ENCODE measurements at places on chromosomes 7 and 10.

- DNase-seq: no peak
These were observed 1217.6 kb upstream of the LRRN3 start for GRCh38 chr7:109873296-109873695.

DNA sequence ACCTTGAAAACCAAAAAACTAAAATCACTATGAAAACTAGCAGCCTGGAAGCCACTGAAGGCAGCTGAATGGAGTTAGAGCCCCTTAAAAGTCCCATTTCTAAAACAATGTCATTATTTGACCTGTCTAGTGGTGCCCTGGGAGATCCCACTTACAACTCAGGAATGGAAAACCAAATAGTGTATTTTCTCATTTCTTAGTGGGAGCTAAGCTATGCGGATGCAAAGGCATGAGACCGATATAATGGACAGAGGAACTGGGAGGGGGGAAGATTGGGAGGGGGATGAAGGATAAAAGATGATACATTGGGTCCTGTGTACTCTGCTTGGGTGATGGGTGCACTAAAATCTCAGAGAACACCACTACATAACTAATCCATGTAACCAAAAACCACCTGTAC lies 9.8 kb upstream of the GIMAP2 start:
- no peak for DNase-seq

GRCh38 chr7:106050002-106050745 lies 61.9 kb downstream of the SYPL1 start:
- peak; percentile 42 for DNase-seq

DNA sequence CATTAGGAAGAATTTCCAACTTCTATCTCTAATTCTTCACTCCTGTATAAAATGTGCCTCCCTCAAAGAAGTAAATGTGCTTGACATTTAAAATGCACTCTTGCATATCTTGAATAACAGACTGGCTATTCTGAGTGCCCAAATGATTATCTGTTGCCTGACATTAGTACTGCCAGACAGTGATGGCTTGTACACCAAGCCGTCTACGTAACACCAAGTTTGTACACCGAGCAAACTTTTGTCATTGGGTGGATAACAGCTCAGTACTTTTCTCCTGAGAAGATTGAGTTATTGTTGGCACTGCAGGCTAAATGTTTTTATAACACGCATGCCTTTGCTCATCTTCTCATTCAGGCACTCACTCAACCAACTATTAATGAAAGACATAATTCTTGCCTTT lies 137.2 kb downstream of the DOCK4 start:
- no peak for DNase-seq

DNA sequence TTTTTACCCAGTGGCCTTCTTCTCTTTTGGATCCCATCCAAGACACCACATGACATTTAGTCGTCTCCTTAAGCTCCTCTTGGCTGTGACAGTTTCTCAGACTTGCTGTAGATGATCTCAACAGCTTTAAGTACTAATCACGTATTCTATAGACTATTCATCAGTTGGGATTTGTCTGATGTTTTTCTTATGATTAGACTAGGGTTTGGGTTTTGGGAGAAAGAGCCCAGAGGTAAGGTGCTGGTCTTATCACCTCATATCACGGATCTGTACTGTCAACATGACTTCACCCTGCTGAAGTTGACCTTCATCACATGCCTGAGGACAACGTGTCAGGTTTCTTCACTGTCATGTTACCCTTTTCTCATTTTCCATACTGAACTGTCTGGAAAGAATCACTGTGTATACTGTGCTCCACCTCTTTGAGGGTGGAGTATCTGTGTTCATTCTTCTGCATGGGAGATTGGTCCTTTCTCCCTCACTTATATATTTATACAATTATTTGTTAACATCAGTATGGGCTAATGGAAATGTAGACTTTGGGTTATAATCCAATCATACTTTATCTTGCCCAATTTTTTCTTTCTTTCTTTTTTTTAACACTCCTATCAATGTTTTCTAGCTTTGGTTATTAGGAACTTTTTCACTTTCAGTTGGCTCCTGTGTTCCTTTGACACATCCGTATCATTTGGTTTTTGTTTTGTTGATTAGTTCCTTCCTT lies 6.4 kb upstream of the HKDC1 start:
- DNase-seq: no peak

DNA sequence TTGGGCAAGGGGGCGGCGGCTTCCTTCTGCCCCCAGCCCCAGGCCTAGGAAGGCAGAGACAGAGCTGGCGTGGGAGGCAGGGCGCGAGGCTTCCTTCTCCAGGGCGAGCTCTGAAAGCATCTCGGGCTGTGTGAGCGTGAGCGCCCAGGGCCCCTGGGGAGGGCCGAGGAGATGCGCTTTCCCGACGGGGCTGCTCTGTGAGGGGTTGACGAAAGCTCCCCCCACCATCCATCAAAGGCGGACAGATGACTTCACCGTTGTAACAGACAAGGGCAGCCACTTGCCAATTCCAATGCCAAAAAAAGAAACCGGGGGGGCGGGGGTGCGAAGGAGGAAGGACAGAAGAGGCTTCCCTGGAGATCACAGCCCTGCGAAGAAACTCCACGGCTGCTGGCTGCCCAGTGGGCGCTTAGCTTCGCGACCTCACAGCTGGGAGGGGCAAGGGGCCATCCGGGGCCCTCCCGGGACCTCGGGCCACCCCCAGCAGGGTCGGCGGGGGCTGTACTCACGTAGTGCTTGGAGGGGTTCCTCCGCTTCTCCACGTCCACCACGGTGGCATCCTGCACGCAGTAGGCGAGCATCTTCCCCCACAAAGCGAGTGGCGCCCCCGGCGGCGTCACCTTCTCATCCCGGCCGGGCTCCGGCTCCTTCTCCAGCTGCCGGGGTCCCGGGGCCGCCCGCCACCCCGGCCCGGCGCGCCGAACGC lies 537 bp downstream of the SH3PXD2A start:
- no peak for DNase-seq

DNA sequence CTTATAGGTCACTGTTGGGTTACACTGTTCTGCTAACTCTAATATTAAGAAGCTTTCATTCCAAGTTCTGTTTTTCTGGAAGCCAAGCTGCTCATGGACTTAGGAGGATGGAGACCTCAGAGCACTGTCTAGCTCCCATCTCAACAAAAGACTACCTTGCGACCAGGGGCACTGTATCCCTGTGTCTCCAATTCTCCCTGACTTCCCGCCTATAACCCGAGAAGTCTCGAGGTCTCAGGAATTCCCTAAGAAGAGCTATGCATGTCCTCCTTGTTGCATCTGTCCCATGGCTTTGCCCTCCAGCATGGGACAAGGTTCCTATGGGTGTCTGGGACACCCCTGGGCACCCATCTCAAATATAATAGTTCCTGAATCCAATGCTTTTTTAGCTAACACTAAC lies 31.2 kb downstream of the BTBD16 start:
- DNase-seq: no peak

DNA sequence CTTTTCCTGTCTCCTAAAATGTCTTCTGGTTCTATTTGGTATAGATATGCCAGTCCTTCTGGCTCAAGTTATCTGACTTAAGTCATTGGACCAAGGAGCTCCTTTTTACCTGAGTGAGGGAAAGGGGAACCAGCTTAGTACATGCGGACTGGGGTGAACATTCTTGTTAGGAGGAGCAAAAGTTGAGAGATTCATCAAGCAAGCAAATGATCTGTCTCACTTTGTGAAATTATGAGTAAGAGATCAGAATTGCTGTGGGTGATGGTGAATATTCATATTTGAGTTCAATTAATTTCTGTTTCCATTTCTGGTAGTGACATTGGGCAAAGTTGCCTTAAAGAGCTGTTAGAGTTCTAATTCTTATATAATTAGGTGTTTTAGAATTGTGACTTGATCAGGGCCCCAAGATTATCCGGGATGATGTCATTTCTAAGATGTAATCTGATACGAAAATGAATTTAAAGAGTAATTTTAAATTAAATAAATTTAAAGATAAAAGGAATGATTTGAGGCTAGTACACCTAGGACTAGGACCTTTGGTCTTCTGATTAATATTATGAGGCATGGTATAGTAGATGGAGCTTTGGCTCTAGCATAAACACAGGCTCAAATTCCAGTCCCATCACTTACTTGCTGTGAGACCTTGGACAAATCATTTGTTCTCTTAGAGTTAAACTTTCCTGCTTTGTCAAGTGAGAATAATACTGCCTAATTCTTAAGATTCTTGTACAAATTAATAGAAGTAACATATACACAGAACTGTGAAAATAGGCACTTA lies 60.4 kb upstream of the STRIP2 start:
- no peak for DNase-seq

- DNase-seq: no peak
These were observed 24.4 kb downstream of the RNF133 start for GRCh38 chr7:122674502-122674901.

DNA sequence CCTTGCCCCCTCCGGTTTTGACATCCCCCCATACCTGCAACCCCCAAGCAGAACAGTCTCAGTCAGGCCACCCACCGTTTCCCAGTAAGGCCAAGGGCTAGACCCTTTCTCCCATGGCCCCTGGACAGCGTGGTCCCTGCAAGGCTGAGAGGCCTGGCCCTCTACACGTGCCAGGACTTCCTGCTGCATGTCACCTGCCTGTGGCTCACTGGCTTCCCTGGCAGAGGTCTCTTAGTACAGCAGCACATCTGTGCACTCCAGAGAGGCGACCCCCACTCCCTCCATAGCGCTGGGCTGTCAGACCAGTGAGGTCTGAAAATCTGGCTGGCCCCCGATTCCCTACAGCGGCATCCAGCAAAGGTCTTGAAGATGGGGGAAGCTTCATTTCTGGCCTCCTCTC lies 26.4 kb upstream of the JAKMIP3 start:
- DNase-seq: no peak

- no peak for DNase-seq
These were observed 9.1 kb upstream of the GGCT start for GRCh38 chr7:30513762-30514161.

- DNase-seq: no peak
These were observed 81.3 kb downstream of the PRKCQ start for GRCh38 chr10:6498771-6499170.

- DNase-seq: no peak
These were observed 136.1 kb upstream of the TARP start for GRCh38 chr7:38409531-38409930.

DNA sequence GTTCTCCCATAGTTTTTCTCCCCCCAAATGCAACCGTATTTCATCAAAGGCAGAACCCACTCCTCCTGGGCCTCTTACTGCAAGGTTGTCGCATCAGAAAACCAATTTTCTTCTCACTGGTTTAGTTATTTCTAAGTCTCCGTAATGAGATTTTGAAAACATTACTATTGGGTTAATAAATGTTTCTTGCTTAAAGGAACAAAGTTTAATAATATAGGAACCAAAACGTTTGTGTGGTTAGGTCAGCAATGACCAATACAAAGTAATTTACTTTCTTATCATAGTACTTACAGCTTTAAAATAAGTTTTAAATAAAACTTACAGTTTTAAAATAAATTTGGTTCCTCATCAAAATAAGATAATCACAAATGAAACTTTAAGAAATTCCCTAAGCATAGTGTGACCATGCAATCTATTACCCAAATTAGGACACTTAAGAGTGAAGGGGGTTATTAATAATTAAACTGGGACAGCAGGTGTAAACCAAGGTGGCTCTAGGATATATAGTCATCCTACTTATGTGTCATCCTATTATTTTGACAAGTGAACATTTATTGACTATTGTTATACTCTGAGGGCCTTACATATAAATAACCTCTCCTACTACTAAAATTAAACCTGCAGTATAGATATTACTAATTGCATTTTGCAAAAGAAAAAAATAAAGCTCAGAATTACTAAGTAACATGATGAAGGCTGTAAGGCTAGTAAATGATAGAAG lies 415.4 kb upstream of the LRRN3 start:
- DNase-seq: no peak

GRCh38 chr10:3135006-3135405 lies 37.6 kb downstream of the PITRM1 start:
- DNase-seq: no peak

DNA sequence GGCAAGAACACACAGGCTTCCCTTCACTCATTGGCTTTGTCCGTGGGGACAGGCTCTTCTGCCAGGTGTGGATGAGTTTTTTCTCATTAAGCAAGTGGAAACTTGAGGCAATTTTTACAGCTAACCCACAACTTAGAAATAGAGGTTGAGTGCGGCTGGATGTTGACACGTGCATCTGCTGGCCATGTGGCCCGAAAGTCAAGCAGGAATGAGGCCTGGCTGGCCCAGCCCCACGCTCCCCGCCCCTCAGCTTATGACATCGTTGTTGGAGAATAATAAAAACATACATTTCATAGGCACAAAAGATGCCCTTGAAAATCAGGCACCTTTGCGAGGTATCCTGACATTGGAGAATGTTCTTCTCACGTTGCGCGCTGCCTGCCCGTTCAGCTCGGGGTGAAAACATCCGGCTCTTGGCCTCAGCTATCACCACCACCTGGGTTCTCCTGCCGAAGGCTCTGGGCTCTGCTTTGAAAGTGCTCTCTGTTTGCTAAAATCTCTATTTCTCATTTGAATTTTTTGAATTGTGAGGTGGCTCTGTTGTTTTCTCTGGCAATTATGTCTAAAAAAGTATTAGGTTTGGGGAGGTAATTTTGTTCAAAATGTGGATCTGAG lies 310.7 kb downstream of the WDR37 start:
- no peak for DNase-seq

DNA sequence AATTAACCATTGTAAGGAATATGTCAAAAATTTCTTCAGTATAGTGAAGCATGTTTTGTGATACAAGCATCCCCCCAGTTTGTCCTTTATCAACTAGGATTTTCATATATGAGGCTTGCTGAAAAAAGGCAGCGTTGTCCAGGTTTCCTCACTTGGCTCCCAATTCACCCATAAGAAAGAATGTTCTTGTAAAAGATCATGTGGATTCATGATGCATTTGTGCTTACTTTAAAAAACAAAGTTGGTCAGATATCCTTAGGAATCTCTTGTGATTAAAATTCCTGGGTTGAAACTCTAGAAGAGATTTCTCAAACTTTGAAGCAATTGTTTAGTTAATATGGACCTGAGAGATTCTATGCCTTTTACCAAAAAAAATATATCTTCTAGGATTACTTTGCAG lies 181.8 kb downstream of the KIAA1217 start:
- DNase-seq: no peak

DNA sequence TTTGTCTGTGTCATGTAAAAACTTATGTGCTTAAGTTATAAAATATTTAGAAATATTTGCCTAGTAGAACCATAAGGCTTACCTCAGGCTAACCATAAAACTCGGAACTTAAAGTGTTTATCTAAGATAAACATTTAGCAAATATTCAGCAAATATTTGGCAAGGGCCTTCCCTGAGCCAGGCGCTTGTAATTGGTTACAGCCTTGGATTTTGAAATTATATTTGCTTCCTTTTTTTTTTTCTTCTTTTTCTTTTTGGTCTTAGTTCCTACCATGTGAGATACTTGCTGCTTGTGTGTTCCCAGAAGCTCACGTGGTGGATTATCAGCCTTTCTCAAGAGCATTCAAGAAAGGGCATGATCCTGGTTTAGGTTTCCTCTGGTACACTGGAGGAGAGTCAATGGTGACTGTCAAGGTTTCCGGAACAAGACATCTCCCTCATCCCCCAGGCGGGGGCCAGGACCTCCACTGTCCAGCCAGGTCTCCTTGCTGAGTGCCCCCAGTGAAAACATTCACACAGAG lies 5.2 kb upstream of the BRI3 start:
- DNase-seq: no peak

GRCh38 chr10:124626759-124627380 lies 117.3 kb downstream of the FAM53B start:
- DNase-seq: peak; percentile 59
